ENCODE measurements at places on chromosomes 7 and 10.

GRCh38 chr7:150734254-150734653 lies 3.0 kb upstream of the GIMAP5 start:
- DNase-seq = no peak

- no peak for DNase-seq
These were observed 120.6 kb downstream of the CPED1 start for GRCh38 chr7:121109145-121109544.

GRCh38 chr10:70892631-70893030 lies 4.3 kb upstream of the PCBD1 start:
- no peak for DNase-seq

- DNase-seq = no peak
These were observed 2.0 kb downstream of the KCNMA1 start for GRCh38 chr10:77635402-77636227.

DNA sequence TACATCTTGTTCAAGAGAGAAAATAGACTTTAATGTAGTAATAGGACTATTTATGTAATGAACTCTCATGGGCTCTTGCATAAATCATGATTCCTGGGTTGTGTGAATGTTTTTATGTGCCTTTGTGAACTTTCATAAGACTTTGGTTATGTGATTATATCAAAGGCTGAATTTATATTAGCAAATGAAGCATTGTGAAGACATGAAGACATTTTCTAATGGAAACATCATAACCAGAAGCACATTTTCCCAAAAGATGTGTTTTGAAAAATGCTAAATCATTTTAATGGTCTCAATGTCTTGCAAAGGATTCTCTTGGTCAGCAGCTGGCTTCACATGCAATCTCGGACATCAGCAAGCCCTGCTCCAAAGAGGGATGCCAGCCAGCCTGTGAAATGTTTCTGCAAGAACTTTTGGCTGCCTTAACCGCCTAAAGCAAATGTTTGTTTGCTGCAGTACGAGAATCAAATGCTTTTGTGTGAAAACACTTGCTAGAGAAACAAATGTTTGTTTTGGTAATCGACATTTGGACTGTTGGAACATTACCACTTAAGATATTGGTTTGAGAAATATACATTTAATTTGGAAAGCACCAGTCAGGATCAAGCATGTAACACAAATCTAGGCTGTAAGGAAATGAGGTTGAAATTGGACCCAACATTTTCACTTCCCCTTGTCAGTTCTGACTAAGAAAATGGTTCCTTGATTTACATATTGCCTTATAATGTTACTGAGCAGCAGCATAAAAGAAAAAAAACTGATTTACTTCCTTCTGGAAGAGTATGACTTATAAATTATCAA lies 102.1 kb downstream of the RTKN2 start:
- no peak for DNase-seq

GRCh38 chr7:136312592-136312991 lies 335.4 kb upstream of the MTPN start:
- DNase-seq = no peak

- DNase-seq = no peak
These were observed 72.1 kb upstream of the SEC61G start for GRCh38 chr7:54831046-54831643.

DNA sequence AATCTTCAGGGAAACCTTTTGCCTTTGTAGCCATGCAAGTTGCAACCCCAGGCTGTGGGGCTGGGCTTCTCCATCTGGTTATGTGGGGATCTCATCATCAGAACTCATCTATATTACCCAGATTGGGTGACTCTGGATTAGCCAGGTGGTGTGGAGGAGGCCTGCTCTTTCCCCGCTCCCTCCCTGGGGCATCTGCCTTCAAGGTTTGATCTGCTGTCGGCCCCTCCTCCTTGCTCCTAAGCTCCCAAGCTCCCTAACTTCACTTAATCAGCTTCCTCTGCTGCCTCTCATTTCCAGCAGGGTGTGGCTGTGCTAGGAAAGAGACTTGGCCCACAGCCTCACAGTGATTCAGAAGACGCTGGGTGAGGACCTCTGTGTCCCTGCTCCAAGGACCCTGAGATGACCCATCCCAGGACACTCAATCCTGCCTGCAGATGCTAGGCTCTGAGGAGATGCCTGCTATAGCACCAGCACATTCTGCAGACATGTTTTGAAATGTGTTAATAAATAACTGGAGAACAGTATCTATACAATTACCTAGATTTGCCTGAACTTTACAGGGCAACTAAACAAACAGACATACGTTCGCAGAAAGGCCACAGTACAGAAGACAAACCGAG lies 392.1 kb upstream of the PODXL start:
- no peak for DNase-seq

DNA sequence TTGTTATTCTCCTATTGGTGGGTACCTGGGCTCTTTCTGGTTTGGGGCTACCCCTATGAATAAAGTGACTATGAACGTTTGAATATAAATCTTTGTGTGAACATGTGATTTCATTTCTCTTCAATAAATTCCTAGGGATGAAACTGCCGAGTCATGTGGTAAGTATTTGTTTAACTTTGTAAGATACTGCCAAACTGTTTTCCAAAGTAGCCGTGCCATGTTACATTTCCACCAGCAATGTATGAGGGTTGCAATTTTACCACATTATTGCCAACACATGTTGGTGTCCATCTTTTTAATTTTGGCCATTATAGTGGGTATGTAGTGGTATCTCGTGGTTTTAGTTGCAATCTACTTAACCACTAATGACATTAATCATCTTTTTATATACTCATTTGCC lies 94.7 kb downstream of the ZNRF2 start:
- DNase-seq = no peak

DNA sequence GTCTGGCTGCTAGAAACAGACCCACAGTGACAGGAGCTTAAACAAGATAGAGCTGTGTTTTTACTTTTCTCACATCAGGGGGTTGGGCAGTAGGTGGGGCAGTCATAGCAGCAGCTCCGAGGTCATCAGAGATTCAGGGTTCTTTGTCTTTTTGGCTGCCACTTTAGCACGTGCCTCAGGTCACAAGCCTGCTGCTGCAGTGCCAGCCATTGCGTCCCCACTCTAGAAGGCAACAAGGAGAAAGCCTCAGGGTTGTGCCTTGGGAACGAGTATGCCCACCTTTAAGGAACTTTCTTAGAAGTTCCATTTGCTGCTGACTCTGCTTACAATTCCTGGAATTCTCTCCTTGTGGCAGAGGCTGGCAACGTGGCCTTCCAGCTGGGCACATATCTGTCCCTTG lies 660.7 kb upstream of the FOXK1 start:
- no peak for DNase-seq

DNA sequence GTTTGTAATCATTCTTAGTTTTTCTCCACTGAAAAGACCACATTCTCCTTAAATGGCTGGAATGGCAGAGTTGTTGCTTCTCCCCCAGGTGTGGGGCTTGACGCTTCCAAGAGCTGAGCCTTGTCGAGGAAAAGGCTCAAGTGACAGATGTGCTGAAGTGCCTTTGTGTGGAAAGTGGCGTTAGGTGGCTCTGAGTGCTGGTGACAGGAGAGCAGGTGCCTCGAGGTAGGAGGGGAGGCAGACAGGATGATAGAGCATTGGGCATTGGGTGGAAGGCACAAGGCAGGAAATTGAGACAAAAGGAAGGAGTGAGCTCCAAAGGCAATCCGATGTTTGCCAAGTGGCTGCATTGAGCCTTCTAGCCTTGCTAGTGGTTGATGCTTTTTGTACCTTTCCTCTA lies 6.7 kb downstream of the KIAA1217 start:
- DNase-seq = no peak

DNA sequence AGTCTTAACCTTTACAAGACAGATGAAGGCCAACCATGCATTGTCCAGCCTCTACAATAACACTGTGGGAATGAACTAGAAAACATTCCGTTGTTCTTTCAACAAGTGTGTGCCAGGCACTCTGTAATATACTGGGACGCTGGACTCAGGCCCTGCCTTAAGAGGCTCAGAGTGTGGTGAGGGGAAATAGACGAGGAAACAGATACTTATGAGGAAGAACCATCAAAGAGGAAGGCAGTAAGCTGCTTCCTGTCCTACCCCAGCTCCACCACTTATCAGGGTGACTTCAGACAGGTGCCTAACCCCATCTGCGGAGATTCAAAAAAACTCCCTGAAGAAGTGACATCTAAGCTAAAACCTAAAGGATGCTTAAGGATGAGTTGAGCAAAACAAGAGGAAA lies 8.9 kb upstream of the TRIM8 start:
- DNase-seq = no peak

DNA sequence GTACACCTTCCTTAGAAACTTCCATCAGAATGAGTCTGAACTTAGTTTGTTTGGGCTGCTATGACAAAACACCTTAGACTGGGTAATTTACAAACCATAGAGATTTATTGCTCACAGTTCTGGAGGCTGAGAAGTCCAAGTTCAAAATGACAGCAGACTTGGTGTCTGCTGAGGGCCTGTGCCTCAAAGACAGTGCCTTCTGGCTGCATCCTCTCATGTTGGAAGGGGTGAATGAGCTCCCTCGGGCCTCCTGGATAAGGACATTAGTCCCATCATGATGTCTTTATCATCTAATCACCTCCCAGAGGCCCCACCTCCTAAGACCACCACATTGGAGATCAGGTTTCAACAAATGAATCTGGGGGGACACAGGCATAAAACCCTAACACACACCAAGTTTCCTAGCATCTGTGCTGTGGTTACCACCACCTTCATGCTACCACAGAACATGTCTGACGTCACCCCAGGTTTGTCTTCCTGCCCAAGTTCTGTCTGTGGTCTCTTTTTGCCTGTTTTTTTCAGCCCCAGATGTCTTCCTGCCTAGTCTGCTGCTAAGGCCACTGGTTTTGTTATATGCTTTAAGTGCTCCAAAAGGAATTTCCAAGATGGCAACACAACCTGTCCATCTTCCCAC lies 150.9 kb upstream of the COBL start:
- no peak for DNase-seq

DNA sequence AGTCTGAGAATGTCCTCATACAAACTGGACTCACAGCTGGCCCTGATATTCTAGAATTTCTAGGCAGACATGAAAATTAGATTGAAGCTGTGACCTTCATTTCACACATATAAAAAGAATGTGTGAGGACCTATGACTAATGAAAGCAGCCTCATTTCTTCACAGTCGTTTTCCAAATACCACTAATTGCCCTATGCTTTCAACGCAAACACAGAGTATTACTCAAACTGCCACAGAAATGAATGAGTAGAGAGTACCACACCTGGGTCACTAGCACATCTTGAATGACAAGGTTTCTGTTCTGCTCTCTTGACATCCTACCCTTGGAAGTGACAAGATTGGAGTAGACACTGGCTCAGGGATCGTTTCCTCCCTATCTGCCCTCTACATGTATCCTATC lies 142.4 kb downstream of the C1GALT1 start:
- DNase-seq = no peak

DNA sequence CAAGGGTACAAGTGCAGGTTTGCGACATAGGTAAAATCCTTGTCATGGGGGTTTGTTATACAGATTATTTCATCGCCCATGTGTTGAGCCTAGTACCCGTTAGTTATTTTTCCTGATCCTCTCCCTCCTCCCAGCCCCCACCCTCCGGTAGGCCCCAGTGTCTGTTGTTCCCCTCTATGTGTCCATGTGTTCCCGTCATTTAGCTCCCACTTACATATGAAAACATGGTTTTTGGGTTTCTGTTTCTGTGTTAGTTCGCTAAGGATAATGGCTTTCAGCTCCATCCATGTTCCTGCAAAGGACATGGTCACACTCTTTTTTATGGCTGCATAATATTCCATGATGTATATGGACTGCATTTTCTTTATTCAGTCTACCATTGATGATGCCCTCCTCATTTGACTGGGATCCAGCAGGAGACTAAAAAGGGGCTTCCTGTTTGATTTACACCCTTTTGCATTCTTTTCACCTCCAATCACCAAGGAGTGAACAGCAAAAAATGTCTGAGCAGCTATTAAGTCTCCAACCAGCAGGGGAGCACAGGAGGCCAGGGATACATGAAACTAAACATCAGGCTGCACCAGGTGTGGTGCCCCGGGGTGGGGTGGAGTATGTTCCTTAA lies 188.2 kb downstream of the SKIDA1 start:
- DNase-seq = no peak

GRCh38 chr7:73702226-73702625 lies 17.2 kb downstream of the STX1A start:
- DNase-seq = no peak

- DNase-seq = no peak
These were observed 151.6 kb downstream of the SEM1 start for GRCh38 chr7:96558093-96558492.

DNA sequence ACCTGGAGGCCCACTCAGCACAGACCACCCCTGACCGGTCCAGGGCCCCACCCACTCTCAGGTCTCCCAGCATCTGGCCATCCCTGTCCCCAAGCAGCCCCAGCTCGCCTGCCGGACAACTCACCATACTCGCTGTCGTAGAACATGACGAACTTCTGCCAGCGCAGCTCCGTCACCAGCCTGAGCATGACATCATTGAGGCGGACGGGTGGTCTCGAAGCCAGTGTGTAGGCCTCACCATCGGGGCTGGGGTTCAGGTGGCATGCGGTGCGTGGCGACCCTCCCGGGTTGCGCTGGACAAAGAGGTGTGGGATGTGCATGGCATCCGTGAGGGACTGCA lies 160.4 kb downstream of the GRID1 start:
- no peak for DNase-seq

- no peak for DNase-seq
These were observed 53.5 kb downstream of the EXOC6 start for GRCh38 chr10:92901819-92902251.
